Hippocampal formation (tissue), 2 donors: ENCODE measurements at places on chromosomes 7 and 10.

GRCh38 chr10:49170632-49171325 is 17.4 kb downstream of the TMEM273 start:
- DNase-seq, result no peak

DNA sequence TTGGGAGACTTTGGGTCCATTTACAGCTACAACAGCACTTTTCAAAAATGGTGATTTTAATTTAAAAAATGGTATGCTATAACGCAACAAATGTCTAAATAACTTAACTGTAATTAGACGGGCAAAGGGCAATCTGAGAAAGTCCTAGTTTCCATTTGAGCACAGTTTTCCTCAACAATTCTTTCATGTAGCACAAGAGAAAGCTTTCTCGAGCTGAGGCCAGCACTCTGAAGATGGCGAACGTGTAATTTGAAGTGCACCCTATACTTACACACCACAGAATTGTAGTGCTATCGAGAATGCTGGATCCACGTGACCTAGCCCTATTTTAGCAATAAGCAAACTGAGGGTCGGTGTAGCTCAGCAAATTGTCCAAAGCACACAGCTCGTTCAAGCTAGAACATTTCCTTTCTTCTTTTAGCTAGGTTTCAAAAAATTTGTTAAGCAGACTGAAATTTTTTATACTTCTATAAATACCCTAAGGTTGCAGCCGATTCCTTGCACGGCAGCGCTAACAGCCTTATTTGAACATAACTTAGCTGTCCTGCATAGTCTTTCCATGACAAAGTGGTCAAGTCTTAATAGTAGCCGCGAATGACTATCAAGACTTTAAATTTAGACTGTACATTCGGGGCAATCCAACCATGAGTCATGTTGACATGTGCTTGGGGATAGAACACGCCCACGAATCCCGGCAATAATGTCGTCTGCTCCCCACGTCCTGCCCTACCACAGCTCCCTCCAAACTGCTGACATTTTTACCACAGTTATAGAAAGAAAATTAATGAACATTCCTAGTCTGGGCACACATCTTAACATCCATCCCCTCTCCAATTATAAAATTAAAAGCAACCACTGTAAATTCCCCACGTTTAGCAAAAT is 10.0 kb downstream of the KLF6 start:
- DNase-seq, result no peak

- DNase-seq, result no peak
Observed at GRCh38 chr10:97390091-97390490, 11.0 kb downstream of the RRP12 start.

- no peak for DNase-seq
Observed at GRCh38 chr7:159026271-159027055, 118.2 kb downstream of the VIPR2 start.

DNA sequence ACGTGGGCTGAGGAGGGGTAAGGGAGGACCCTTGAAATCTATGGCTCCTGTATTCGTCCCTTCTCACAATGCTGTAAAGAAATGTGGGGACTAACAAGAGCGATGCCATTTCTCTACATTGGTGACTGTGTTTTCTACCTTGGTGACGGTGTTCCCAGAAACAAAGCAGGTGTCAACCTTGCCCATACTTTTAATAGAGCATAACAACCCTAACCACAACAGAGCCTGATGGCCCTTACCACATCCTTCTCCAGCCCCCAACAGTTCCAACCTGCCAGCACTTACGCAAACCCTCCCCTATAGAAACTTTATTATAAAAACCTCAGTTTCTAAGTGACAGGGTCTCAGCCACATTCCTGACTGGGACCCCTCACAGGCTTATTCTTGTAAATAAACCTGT is 28.2 kb upstream of the ADCYAP1R1 start:
- DNase-seq, result no peak

GRCh38 chr7:143385891-143386781 is 5.0 kb downstream of the ZYX start:
- DNase-seq, result no peak

DNA sequence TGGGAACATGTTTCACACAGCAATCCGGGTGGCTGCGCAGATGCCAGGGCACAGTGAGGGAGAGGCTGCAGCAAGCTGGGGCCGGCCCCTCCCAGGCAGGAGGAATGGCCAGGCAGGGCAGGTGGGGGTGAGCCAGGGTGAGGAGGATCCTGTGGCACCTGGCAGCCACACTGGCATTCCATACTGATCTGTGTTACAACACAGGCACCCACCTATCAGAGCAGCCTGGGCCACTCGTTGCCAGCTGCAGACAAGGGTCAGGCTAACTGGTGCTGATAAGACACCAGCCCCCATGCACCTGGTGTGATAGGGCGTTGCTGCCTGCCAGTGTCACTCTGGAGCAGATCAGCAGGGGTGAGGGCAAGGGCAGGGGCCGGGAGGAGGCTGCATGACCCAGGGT is 16.6 kb upstream of the RET start:
- DNase-seq, result no peak

DNA sequence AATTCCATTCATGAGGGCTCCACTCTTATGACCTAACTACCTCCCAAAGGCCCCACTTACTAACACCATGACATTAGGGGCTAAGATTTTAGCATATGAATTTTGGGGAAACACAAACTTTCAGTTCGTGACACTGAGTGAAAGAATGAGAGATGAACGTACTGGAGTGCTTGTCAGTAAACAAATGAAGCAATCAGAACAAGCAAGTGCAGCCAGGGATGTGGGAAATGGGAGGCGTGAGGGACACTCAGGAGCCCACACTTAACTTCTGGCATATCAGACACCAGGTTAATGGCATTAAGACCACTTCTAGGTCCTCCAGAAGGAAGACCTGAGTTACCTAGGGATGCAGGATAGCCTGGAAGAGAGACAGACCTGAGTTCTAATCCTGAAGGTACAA is 2.3 kb upstream of the MDFIC start:
- DNase-seq, result no peak

- DNase-seq, result no peak
Observed at GRCh38 chr7:47552621-47553020, 29.3 kb downstream of the TNS3 start.

DNA sequence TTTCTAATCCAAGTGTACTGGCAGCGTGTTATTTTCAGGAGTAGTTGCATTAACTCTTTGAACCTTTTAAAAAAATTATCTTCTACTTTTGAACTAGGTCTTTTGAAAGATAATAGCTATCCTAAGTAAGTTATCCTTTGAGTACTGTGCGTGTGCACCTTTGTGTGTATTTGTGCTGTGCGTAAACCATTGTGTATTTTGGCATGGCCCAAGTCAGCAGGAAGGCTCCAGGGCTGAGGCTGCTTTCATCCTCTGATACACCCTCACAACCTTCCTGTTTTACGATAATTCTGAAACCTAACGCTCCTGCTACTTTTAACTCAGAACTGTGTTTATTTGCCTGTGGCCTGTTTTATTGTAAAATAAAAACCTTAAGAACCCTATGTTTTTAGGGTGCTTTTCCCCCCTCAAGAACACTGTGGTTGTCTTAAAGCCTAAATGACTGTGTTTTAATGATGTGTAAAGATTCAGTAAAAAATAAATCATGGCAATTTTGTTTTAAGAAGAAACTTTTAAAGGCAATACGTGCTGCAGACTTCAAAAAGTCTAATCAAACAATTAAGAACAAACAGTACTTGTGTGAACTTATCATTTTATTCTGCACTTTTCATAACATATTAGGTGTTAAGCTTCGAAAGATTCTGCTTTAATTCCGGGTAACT is 57.5 kb downstream of the HDAC9 start:
- no peak for DNase-seq

- peak; percentile 83 for DNase-seq
Observed at GRCh38 chr10:87817609-87818504, at the start of gene ATAD1. Gene ATAD1, minus strand, starts transcription at chr10:87818226. Its CDS starts 3,627 bp downstream, at chr10:87814599.

DNA sequence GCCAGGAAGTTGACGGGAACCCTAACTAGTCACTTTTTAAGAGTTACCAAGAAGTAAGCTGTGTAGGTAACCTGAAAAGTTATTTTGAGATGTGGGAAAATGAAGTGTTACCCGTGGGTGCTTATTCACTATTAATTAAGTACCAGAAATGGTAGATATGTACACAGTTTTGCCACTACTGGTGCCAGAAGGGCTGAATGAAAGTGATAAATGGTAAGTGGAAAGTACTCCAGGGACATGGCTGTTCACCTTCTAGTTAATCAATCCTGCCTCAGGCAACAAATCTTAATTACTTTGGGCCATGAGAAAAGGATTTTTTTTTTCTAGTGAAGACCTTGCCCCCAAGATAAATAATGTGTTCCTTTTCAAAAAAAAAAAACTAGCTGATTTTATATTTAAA is 15.8 kb downstream of the NET1 start:
- no peak for DNase-seq

GRCh38 chr7:119167431-119167830 is 942.9 kb downstream of the ANKRD7 start:
- DNase-seq, result no peak

- no peak for DNase-seq
Observed at GRCh38 chr7:92423710-92424131, 23.6 kb upstream of the GATAD1 start.

DNA sequence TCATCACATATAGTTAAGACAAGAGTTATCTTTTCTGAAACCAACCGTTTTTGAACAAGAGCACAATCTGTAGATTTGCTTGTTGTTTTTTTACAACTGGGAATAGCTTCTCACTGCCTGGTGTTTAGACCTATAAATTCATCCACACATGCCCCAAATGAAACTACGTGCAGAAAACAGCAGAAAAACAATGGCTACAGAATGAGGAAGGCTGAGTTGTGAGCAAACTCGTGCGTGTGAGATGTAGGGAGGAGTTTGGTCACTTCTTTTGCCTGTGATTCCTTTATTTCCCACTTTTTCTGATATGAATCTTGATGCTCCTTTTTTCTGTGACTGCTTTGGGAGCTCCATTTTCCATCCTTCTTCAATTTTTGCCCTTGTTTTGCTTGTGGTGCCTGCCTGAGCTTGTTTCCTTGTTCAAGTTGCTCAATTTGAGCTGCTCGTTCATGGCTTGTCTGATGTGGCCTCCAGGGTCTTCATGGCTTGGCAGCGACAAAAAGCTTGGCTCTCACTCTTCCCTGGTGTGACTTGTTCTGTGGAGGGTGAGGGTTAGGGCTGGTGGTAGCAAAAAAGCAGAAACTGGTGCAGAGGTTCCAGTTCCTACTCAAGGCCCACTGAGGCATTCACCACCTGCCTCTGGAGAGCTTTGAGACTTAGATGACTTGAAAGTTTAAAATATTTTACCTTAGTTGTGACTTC is 76.9 kb downstream of the ZNF365 start:
- no peak for DNase-seq

DNA sequence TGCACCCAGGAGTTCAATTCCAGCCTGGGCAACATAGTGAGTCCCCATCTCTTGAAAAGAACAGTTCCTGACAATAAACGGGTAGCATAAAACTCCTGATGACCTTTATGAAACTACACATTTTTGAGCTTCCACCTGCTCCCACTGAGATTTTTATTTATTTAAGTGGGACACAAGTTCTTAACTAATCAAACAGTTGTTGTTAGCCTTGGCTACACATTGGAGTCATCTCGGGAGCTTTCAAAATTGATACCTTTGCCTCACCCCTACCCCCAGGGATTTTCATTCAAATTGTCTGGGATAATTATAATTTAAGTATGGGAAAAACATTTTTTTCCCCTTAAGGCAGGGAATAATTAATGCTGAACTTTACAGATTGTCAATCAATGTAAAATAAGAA is 39.3 kb downstream of the MALSU1 start:
- no peak for DNase-seq

DNA sequence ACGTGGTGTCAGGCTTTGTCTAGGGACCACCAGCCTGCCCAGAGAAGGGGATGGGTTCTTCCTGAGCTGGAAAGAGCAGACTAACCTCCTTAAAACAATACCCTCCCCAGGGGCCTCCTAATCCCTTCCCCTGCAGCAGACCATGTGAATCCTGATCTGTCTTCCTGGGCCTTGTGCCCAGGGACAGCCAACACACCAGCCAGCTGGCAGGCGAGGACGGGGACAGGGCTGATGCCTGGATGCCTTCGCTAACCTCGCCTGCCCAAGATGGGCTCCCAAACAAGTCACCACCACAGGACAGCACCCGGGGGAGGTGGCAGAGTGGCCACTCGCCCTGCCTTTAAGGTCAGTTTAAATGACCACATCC is 17.6 kb downstream of the PODXL start:
- no peak for DNase-seq

GRCh38 chr10:117094856-117095255 is 43.2 kb downstream of the VAX1 start:
- peak; percentile 83 for DNase-seq

- DNase-seq, result no peak
Observed at GRCh38 chr7:44144426-44144967, 3.4 kb upstream of the MYL7 start.

- DNase-seq, result no peak
Observed at GRCh38 chr10:112082120-112082519, 101.4 kb downstream of the GPAM start.

DNA sequence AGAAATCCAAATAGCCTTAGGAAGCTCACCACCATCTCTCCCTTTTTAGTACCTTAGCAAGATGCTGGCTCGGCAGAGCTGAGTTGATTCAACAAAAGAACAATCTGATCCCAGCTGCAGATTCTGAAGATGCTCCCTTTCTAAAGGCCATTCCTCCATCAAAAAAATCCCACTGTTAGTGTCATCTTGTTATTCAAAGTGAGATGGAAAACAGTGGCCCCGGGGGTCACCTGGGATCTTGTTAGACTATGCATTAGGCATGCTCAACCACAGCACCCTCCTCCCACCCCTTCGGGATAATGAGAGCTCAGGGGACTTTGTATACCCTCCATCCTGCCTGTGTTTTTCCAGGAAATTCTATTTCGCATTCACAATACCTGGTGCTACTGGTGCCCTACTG is 2.4 kb downstream of the NCAPG2 start:
- no peak for DNase-seq

DNA sequence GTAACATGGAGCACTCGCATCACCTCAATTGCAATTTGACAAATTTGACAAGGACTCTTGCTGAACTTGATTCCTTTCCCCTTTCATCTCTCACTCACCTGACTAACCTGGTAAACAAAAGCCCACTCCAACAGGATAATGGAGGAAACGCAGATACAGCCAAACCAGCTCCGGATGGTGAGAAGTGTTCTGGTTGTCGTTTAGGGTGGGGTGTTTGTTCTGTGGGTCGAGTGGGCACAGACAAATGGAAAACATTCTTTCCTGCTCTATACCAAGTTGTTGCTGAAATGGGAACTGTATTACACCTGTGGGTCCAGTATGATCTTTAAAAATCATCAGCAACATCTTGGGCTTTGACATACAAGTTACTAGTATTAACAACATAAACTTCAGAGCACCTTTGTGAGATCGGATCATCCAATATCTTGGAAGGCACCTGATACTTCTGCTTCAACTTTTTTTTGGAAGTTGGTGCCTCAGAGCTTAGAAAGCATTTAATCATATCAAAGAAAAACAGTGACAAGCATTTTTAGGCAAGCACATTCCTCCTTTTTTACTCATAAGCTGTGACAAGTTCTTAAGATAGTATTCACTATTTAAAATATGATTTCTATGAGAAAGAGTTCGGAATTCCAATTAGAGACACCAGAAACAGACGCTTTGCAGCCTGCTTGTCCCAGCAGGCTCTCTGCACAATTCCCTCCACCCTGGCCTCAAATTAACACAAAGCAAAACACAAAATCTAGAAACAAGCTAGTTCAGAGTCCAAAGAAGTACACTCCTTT is 58.1 kb downstream of the CCDC186 start:
- no peak for DNase-seq
